Stimulated activated CD4-positive, alpha-beta T cell treated with anti-CD3 and anti-CD28 coated beads, Interleukin-1b, Interleukin-23, amount 100 ng/mL, for 24 hours (primary cell): ENCODE measurements at places on chromosomes 12 and 14.

DNA sequence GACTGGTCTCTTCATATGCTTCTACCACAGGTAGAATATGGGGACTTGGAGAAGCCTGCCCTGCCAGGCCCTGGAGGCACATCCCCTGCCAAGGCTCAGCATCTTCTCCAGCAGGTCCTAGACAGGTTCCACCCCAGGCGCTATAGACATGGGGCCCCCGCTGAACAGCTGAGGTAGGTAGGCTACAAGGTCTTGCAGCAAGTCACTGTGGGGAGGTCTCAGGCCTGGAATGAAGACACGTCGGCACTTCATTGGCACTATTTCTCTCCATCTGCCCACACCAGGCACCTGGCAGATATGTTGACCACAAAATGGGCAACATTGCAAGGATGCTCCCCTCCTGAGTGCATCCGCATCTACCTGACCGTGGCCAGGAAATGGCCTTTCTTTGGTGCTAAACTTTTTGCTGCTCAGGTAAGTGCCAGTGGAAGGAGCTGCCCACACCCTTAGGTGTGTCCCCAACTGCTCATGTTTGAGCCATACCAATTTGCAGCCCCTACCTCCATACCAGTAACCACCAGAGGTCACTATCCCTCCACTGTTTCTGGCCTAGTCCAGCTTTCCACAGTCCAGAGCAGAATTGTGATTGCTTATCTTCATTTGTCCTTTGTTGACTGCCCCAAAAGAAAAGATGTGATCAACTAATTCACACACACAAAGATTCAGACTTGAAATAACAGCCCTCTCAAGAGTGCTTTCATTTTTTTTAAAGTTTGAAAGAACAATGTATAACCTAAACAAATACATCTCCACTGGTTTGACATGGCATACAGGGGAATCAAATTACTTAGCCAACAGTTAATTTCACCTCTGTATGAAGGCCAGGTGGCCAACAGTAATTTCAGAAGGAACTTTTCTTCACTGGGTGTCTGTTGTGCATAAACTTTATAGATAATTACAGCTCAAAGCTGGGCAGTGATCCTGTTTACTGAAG lies 16.1 kb downstream of the PIGH start:
- no peak for DNase-seq

GRCh38 chr14:71585361-71585760 lies 346.9 kb upstream of the RGS6 start:
- no peak for DNase-seq

- peak; percentile 97 for DNase-seq
Measured at GRCh38 chr12:122752464-122753318, at the start of gene DENR. Gene DENR (plus strand): TSS chr12:122752824. CDS start chr12:122753702, 878 bp downstream.

- DNase-seq: no peak
Measured at GRCh38 chr12:128940090-128940888, 87.0 kb downstream of the GLT1D1 start.

DNA sequence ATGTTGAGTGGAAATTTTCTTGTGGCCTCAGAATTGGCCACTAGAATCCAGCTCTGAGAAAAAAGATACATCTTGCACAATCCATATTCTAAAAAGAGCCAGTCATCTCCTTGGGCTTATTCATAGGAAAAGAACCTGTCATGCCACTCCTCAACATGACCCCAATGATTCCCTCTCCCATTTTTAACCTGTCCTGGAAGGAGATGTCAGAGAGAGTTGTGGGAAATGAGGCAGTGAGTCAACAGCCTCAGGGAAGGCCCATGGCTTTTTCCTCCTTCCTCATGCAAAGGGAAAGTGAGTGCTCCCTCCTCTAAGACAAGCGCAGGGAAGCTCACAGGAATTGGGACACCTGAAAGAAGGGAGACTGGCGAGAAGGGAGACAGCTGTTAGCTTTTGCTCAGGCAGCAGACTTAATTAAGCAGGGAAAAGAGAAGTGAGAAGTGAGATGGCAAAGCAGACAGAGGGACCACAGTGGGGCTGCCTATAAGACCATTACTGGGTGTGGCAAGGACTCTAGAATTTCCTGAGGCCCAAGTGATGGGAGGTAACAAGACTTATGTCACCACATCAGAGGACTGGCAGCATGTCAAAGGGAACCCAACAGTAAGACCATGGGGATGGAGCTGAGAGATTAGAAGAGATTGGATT lies 10.2 kb upstream of the DHRS7 start:
- DNase-seq: no peak

- DNase-seq: peak; percentile 28
Measured at GRCh38 chr12:56687223-56688128, 608 bp downstream of the PTGES3 start.

- DNase-seq: no peak
Measured at GRCh38 chr12:53733807-53734200, 6.6 kb upstream of the CALCOCO1 start.

DNA sequence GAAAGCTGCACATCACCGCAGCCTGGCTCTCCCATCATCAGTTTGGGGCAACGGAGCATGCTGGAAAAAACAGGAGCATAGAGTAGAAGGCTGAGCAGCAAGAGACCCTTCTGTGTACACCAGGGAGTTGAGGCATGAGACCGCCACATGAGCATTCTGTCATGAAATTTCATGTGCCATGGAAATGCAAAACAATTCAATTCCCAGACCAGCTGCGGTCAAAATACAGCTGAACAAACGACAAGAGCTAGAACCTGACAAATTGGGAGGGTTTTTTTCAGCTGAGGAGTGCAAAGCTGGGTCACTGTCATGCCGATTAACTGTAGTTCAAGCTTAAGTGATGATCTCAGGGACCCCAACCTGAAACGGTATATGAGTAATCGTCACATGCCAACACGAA lies 37.1 kb downstream of the TMEM30B start:
- no peak for DNase-seq

DNA sequence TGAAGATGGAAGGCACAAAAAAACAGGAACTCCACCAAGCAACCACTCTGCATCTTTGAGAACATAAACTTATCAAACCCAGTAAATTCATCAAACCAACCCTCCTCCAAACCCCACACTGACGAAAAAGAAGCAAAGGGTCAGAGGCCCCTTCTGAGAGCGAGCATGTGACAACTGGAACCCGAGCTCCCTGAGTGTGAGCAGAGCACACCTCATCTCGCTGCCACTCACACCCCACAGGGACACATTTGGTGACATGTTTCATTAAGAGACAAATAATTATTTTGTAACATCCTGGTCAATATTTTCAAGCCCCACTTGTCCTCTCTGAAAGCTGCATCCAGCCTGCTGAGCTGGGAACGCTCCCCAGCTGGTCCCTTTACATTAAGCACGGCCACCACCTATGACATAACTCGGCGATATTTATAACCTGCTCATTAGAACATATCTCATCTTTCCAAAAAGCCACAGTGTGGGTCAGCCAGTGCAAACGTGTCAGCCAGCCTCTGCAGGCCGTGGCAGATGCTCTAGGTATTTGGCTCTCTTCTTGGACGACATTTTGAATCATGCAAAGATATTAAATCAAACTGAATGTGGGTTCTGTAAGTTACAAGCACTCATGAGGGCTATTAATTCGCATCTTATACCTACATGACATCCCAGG lies 120.1 kb downstream of the TTC7B start:
- no peak for DNase-seq

- no peak for DNase-seq
Measured at GRCh38 chr14:92487513-92488133, 26.0 kb upstream of the RIN3 start.

GRCh38 chr12:93954166-93955112 lies 193.9 kb upstream of the PLXNC1 start:
- DNase-seq: no peak

DNA sequence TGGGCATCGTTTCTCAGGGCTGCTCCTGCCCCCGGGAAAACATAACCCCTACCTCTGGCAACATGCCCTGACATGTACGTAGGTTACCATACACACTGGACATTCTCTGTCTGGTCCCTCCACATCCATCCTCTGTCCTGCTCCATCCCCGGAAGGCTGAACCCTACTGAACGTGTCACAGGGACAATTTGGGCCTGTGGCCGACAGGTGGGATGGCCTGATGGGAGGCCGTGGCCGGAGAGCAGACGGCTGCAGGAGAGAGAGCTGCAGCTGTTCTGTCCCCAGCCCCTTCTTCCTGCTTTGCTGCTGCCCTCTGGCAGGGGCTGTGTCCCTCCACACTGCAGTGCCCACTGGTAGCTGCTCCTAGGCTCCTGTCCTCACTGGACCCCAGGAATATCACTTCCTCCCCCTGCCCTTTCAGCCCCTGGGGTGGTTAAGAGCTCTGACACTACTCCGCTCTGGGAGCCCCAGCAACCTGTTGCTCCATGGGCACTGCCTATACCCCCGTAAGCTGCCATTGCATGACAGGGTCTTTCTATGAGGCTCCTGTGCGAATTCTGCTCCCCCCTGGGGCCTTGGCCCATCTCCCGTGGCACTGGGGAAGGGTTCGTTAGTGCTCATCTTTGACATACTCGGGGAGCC lies 125.6 kb downstream of the RBM19 start:
- DNase-seq: no peak

DNA sequence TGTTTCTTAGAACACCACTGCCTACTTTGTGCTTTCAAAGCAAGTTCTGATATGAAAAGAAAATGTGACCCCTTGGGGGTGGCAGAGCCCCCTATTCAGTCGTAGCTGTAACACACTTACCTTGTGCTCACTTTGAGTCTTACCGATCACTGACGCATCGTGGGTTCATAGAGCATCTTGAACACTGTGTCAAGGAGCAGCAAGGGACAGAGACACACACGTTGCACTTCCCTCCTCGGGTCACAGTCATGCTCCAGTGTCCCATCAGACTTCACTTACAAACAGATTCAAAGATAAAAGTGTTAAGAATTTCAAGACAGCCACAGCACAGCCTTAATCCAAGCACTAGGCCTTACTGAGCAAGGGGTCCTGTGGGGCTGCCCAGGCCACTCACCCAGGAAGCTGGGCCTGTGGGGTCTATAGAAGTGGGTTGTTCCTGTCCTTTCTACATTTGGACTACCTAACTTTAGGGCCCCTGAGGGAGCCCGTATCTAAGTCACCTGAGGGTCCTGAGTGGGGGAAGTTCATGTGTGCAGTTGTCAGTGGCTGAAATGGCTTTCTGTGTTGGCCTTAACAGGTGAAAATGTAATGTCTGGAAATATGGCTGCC lies 75.4 kb upstream of the BDKRB2 start:
- no peak for DNase-seq

DNA sequence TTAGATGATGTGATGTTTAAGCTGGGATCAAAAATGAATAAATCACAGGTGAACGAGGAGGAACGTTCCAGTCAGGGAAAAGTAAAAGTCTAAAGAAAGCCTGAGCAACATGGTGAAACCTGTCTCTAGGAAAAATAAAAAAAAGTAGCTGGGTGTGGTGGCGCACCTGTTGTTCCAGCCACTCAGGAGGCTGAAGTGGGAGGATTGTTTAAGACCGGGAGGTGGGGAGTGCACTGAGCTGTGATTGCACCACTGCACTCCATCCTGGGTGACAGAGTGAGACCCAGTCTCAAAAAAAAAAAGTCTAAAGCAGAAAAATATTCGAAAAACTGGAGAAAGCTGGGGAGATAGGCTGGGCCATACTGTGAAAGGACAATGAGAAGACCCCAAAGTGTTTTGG lies 39.2 kb upstream of the SOCS2 start:
- no peak for DNase-seq

DNA sequence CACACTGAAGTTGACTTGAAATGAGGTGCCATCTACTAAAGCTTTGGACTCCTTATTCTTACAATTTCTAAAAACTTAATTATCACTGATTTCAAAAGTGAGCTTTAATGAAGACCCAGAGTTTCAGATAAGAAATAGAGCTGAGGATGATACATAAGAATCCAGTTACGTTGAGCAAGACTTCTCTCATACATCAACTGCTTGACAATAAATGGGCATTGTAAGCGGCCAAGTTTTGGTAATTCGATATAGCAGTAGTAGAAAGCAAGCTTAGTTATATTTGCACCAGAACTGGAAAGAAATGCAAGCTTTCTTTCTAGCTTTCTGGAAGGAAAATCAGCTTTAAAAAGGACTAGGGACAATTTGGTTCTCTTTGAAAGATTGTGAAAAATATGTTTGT lies 1359.6 kb downstream of the FSCB start:
- no peak for DNase-seq

DNA sequence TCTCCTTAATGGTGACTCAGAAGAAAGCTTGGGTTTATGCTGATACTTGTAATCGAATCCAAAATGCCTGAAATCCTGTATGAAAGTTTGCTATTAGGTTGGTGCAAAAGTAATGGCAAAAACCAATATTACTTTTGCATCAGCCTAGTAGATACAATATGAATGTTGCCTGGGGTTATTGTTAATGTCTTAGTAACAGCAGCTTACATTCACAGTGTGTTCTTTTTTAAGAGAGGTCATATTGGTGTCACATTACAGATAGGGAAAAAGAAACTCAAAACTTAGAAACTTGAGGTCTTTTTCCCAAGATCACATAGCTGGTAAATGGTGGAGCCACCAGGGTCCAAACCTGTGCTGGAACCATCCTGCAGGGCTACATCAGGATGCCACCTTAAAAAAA lies 25.2 kb downstream of the SRGAP1 start:
- DNase-seq: no peak

DNA sequence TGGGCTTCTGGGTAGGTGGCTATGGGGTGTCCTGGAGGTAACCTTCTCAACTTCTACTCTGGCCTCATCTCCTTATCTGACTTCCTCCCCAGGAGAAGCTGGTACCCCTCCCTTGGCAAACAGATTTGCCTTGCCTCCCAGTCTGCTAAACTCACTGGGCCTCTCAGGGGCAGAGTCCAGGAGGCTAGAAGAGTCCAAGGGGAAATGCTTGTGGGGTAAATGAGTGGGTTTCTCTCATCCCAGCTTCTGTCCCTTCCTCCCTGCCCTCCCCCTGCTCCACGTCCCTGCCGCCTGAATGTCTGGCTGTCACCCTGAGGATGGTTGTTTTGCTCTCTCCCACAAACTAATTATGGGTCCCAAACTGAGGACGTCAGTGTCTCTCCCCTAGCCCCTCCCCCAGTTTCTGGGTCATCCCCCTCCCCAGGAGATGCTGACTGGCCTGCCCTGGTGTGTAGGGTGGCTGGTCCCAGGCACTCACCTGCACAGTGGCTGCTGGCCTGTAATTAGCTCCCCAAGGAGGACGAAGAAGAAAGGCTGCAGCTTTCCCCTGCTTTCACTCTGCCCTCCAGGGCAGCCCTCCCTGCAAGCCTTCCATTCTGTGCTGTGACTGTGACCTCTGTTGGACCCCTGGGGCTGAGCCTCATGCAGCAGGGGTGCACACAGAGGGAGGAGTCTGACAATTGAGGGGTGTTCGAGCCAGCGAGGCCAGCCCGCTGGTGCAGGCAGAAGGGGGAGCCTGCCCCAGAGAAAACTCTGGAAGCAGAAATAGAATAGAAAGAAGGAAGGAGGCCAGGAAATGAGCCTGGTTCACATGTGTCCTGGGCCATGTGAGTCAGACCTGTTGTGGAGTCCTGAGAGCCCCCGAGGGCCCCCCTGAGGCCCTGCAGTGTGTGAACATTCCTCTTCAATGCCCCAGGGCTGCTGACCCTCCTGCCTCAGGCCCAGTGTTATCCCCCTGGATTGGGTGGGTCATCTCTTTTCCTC lies at the start of gene LRP1-AS:
Gene LRP1-AS (minus strand): TSS at position 659 of the 984 bp plus-strand sequence.
- no peak for DNase-seq
